AG08395 (cell line): ENCODE measurements at places on chromosomes 13 and 19.

- DNase-seq = no peak
These were observed 63.3 kb downstream of the ZIC5 start for GRCh38 chr13:99908140-99908803.

- peak; percentile 94 for DNase-seq
These were observed 11.5 kb upstream of the CCDC97 start for GRCh38 chr19:41298348-41298964.

DNA sequence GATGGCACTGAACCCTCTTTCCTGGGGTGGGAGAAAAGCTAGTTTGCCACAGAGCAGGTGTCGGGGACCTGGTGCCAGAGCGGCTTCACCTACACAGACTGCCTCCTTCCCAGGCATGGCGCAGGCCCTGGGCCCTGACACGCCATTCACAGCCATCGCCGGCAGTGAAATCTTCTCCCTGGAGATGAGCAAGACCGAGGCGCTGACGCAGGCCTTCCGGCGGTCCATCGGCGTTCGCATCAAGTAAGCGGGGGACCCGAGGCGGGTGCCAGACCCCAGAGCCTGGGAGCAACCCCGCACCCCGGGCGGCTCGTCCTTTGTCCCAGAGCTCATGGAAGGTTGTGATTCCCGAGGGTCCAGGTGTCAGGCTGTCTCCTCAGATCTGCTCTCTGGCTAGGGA lies 10.0 kb downstream of the LHB start:
- no peak for DNase-seq

DNA sequence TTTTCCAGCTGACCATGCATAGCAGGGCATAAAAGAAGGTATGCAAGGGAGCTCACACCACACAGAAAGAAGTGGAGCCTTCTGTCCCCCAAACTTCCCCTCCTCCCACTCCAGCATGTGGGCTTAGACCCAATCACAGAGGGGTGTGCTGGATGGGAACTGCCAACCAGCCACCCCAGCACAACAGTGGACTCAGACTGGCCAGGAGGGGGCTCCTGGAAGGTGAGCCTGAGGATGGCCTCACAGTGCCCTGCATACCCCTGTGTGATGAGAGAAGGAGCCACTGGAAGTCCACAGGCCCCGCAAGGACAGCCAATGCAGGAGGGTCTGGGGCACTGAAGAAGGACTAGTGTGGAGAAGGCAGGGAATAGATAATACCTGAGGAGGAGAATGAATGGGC lies 106.9 kb upstream of the SERP2 start:
- DNase-seq = no peak

GRCh38 chr19:11457115-11457514 lies 21.7 kb downstream of the PRKCSH start:
- DNase-seq = no peak

GRCh38 chr13:92317066-92317465 lies 909.5 kb upstream of the GPC6 start:
- DNase-seq = no peak

DNA sequence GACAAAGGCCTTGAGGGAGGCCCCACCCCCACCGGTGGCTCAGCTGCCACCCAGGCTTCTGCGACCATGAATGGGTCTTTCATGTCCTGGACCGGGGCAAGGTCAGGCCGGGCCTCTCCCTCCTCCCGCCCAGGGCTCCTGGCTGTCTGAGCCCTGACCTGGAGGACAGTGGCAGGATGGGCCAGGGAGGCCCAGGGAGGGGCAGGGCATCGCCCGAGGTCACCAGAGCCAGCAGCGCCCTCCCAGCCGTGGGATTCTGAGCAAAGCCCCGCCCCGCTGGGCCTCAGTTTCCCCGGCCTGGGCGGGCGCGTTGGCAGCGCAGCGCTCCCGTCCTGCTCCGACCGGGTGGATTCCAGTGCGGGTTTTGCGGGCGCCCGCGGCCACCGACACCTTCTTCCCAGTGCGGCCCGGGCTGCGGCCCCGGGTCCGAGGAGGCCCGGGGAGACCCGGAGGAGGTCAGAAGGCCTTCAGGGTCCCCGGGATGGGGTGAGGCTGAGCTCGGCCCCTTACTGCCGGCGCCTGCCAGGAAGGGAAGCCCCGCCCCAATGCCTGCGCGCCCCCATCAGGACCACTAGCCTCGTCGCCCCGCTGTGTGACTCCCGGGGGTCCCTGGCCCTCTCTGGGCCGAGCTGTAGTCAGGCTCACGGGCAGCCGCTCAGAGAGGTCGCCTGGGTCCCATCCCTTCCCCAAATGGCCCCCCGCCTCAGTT lies 24.6 kb upstream of the SEMA6B start:
- DNase-seq = peak; percentile 44

- DNase-seq = no peak
These were observed 10.8 kb downstream of the OR7D2 start for GRCh38 chr19:9189535-9189934.

DNA sequence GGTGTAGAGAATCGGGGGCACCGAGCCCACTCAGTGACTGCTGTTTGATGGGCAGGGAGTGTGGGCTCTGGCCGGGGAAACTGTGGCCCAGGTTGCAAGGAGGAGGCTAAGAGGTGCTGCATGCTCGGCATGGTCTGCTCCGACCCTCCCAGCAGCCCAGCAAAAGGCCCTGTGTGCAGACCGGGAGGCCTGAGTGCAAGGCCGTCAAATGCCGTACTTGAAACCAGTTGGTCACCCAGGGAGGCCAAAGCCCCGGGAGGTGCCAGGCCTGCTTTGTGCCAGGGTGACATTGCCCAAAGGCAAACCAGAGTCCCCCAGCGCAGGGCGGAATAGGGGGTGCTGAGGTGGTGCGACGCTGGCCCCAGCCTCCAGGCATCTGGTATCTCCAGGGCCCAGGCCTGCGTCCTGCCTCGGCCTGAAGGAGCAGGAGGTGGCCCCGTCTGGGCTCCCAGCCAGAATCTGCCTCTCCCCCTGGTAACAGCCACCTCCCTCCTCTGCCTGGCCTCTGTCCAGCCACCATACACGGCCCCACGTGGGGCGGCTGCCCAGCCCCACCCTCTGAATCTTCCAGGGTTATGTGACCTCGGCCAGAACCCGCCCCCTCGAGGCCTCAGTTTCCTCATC lies 4.0 kb downstream of the PIK3R2 start:
- DNase-seq = peak; percentile 81

GRCh38 chr19:347946-348861 lies 3.6 kb upstream of the MIER2 start:
- DNase-seq = no peak

DNA sequence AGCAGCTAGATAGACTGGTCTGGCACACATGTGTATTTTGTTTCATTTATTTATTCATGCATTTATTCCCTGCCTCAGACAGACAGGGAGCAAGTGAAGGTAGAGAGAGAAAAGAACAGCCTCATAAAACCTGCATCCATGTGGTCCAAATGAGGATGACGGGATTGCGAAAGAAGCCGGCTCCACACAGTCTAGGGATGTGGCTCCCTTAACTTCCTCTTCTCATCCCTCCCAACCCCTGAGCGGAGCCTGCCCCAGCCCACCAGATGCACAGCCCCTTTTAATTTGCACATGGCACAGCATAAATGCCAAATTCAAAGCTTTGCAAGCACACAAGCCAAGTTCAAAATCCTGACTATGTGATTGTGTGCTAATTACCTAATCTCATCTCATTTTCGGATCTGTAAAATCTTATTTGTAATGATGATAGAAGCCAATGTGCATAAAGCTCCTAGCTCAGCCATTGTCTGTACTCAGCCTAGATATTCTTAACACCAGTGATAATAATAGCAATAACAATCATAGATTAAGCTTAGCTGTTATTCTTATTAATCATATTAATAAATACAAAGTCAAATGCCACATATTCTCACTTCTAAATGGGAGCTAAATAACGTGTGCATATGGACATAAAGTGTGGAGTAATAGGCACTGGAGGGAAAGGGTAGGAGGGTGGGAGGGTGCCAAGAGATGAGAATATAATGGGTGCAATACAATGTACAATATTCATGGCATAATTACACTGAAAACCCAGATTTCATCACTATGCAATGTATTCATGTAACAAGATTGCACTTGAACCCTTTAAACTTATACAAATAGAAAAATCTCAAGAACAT lies 156.3 kb downstream of the DCT start:
- DNase-seq = peak; percentile 25

GRCh38 chr13:44421853-44422525 lies 48.4 kb downstream of the SERP2 start:
- DNase-seq = no peak

- DNase-seq = peak; percentile 58
These were observed at the start of gene NFIX for GRCh38 chr19:12994701-12995595. Gene NFIX (plus strand): TSS chr19:12995475. CDS start chr19:12995838, 363 bp downstream.

DNA sequence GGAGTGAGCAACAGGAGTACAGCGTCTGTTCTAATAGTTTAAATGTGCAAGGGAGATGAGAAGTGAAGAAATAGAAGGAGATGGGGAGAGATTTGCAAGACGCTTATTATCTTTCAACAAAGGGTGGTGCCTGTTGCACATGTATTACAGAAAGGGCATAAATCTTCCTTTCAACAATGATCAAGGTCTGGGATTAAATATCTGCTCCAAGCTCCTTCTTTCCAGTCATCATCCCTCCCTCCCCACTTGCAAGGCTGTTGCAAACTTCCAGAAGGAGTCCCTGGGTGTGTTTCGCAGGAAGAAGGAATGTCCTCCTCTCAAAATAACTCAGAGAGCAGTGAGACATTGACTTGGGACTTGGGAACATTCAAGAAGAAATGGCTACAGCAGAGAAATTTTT lies 63.5 kb upstream of the MYCBP2 start:
- DNase-seq = no peak

DNA sequence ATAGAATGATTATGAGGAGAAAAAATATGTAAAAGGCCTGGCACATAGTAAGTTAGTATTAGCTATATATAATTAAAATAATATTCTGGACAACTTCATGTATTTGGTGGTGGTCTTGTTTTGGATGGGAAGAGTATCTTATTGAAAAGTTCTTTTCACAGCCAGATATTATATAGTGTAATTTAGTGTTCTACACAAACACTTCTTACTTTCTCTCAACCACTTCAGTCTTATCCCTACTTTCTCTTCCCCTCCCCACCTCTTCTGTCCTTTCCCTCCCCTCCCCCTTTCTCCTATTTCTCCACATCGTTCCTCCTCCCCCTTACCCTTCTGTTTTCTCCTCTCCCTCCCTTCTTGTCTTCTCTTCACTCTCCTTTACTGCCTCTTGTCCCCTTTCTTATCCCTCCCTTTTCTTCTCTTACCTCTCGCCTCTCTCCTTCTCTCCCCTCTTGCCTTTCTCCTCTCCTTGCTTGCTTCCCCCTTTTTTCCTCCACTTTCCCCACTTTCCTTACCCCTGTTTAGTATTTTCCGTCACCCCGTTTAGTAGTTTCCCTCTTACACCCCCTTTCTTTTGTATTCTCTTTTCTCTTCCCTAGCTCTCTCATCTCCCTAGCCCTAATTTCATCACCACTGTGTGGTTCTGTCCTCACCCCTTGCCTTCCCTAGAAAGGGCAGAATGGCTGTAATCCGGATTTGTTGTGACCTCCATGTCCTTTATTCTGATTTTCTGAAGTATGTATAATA lies 107.2 kb upstream of the MLNR start:
- DNase-seq = no peak

- peak; percentile 72 for DNase-seq
These were observed 135.3 kb downstream of the RFC3 start for GRCh38 chr13:33953203-33953602.

DNA sequence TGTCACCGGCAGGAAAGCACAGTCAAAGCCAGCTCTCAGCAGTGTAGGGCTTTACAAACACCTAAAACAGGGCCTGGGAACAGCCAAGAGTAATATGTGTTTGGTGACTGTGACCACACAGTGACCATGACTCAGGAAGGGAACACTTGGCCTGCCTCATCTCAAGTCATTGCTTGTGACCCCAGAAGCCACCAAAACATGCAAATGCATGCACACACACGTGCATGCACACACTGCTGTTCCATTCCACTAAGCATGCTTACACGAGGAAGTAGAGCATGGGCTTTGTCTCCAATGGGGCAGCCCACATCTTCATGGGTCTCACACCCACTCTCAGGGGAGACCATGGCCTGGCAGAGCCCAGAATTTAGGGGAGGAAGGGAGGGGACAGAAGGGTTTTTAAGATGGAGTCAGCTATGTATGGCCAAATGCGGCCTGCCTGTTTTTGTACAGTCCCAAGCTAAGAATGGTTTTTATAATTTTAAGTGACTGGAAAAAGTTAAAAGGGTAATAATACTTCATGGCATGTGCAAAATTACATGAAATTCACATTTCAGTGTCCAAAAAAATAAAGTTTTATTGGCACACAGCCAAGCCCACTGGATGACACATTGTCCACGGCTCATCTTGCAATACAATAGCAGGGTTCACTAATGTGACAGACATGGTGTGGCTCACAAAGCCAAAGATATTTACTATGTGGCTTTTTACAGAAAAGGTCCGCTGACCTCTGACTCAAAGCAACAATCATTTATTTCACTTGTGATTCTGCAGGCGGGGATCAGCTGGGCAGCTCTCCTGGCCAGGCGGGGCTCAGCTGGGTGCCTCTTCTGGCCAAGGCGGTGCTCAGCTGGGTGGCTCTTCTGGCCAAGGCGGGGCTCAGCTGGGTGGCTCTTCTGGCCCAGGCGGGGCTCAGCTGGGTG lies 17.3 kb downstream of the ZFR2 start:
- no peak for DNase-seq

DNA sequence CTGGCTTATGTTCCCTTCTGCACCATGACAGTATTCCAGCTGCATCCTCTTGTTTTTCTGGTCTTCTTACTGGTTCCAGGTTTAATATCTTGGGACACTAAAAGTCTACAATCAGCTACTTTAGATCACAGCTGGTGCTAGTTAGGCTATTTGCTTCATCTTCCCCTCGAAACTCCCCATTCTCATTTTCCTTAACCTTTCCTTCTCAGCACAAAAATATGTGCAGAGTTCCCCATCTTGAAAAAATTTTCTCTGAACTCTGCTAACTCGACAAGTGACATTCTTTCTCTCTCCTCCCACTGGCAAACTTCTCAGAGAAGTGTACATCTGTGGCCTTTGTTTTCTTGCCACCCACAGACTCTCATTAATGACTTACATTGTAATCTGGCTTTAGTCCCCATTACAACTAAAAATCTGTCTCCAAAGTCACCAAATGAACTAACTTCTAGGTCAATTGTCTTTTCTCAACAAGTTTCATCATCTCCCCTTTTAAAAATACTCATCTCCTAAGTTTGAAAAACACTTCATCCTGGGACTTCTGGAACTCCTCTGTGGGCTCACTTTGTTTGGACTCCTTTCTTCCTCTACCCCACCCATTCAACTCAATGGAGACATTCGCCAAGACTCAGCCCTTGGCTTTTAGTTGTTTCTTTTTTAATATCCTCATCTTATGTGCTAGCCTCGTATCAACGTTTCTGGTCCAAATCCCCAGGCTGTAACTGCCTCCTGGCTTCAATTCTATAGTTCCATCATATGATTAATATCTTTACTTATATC lies 7.1 kb upstream of the KL start:
- no peak for DNase-seq

- DNase-seq = no peak
These were observed 24.3 kb downstream of the GPX4 start for GRCh38 chr19:1128106-1128505.

DNA sequence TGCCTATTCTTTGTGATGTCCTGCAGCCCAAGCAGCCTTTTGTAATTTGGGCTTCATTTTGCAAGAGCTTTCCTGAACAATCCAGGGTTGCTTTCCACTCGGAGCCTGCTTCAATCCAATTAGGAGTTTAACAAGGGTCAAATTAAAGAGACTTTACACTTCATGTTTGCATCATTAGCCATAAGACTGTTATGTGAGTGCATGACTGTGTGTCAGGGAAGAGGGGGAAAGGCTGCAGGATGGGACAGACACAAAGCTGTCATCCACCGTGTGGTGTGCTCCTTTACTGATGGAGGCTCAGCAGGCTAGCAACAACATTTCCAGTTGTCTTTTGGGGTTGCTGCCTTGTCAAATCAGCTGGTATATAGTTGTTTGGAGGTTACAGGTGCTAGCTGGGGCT lies 23.7 kb upstream of the MAB21L1 start:
- DNase-seq = no peak
